ENCODE measurements at places on chromosomes 1 and 21.

DNA sequence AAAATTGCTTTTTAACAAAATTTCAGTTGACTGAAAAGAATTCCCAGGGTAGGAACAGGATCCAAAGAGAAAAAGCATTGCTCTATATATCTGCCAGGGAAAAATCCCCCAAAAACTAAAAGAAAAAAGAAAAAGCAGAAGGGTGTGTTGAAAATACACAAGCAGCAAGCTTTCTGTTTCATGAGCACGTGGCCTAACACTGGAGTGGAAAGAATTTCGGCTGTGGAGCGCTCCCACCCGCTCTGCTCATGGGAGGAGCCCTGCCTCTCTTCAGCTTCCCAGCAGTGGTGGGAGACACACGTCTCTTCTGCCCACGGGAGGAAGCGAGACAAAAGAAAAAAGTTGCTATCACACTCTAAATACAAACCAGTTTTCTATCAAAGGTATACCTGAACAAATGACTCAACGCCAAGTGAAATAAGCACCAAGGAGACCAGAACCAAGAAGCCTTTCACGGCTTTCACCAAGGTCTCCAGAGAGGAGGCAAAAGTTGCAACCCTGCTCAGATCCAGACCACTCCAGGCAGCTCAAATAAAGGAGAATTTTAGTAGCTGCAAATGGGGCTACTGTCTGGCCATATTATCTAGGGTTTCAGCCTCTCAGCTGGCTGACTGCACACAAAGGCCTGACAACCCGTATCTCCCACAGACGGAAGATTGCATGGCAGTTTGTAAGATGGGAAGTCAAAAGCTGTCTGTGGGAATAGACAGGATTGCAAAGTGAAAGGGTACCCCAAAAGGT is 29.5 kb upstream of the ZNF496 start:
- DNase-seq: peak; percentile 77

DNA sequence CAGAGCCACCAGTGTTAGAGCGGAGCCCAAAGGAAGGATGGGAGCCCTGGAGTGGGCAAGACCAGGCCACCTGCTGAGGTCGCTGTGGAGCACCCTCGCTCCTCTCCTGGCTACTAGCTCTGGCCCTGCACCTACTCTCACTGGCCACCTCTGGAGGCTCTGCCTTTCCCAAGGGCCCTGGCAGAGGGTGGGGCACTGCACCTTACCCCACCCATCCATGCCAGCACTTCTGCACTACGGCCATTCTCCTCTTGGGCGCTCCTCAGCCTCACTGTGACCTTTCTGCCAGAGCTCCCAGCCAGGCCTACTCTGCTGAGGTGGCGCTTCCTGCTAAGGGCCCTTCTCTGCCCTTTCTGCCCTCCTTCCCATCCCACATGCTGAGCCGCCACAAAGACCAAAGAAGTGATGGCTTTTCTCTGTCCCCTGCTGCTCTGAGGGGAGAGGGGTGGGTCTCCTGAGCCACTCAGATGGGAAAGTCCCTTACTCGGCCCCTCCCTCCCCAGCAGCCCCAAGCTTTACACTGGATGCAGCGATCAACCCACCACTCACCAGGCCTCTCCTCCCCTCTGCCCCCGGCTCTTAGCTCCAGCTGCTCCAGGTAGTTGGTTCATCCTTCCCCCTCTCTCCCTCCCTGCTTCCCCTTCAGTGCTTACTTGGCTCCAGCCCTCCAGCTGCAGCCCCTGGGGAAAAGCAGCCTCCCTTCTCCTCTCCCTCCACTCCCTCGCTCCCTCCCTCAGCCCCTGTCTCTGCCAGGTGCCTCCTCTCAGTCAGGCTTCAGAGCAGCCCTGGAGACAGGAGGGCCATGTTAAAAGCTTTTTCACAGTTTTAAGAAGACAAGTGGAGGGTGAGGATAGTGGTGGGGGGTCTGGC is 14.8 kb upstream of the TMEM222 start:
- DNase-seq: peak; percentile 87

- DNase-seq: no peak
Observed at GRCh38 chr1:83698644-83699043, 300.3 kb downstream of the TTLL7 start.

- DNase-seq: no peak
Observed at GRCh38 chr1:197933647-197934046, 16.5 kb downstream of the LHX9 start.

GRCh38 chr21:26389971-26390641 is 183.0 kb downstream of the CYYR1 start:
- DNase-seq: peak; percentile 51

- no peak for DNase-seq
Observed at GRCh38 chr1:12097321-12097720, 34.2 kb downstream of the TNFRSF8 start.

DNA sequence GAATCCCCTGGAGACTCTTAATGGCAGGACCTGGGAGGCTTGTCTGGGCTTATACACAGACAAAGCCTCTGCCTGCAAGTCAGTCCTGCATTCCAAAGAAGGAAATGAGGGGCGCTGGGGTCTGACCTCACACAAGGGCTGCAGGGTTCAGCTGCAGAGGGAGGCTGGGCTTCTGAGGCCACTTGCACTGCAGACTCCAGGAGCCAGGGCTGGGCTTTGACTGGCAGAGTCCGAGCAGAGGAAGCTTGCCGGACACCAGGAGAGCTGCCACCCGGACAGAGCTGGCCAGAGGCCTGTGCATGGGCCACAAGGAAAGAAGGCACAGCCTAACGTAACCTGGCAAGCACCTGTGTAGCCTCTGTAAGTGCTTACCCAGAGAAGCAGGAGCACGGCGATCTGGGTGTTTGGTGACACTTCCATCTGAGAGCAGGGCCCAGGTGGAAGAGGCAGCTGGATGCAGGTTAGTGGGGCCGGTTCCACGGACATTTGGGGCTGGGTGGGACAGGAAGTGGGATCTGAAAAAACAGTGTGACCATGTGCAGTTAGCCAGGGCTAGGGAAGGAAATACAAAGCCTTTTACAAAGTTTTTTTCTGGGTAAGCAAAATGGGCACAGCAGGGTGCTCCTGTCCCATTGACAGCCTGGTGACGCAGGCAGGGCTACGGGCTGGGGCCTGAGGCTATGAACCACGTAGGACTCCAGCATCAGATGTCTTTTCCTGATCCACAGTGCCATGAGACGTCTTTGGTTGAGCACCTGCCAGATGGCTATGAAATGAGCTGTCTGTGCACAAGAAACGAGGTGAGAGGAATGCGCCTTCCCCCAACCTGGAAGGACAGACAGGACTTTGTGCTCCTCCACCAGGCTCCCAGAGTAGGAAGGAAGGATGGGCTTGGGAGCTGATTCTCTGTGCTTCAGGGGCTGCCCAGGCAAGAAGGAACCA is 37.3 kb upstream of the LBR start:
- peak; percentile 68 for DNase-seq

DNA sequence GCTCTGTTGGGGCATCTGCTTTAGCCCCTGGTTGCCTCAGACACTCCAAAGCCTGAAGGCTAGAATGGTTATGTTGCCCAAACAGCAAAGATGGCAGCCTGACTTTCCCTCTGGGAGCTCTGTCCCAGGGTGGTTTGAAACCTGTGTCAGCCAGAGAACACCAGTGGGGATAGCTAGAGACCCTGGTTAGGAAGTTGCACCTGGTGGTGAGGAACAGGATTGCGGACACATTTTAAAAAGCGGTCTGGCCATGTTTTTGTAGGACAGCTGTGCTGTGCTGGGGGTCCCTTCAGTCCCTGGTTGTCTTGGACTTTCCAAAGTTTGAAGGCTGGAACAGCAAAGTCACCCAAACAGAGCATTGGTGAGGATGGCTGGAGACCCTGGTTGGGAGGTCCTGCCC is 87.8 kb downstream of the DNM3 start:
- DNase-seq: no peak

- no peak for DNase-seq
Observed at GRCh38 chr1:12368646-12369045, 138.8 kb downstream of the VPS13D start.

Data from eye (tissue), 1 donor.